Fibroblast of lung (primary cell): ENCODE measurements at places on chromosomes 12 and 14. TPM values are rescaled to one million over a fixed set of nuclear protein-coding genes. Genes with fewer than 3 reads are reported as not detected.
A peak's percentile ranks its signal among the peaks of the same experiment; 100 is the strongest.

Gene HELB
- total RNA-seq = 2.6 and 3.1 TPM in 2 replicates

GRCh38 chr12:121770388-121770787, 23.1 kb downstream of the RHOF start:
- no peak overlapping the region for H3K4me3 ChIP-seq
- no peak for DNase-seq
- H3K27me3 ChIP-seq = no peaks in the 10 kb centered on the region

GRCh38 chr14:80427101-80427500, 215.8 kb upstream of the DIO2 start:
- H3K4me1 ChIP-seq = no peaks in the 10 kb centered on the region
- peak; percentile 75 for DNase-seq
- H3K27ac ChIP-seq = no peak overlapping the region
- no peaks in the 10 kb centered on the region for H3K27me3 ChIP-seq
- no peaks in the 10 kb centered on the region for H3K36me3 ChIP-seq

- H3K27ac ChIP-seq = no peak overlapping the region
- no peak for DNase-seq
- no peaks in the 10 kb centered on the region for H3K36me3 ChIP-seq
Measured at GRCh38 chr12:12613344-12613743, 1.7 kb downstream of the CREBL2 start.

Gene KRT2
- total RNA-seq = not detected in 2 replicates

- H3K27me3 ChIP-seq = no peaks in the 10 kb centered on the region
- H3K4me3 ChIP-seq = no peak overlapping the region
- no peaks in the 10 kb centered on the region for H3K4me1 ChIP-seq
- no peak for DNase-seq
Measured at GRCh38 chr12:82756303-82756702, 69.6 kb downstream of the TMTC2 start.

GRCh38 chr14:55085060-55085660, 33.7 kb downstream of the MAPK1IP1L start:
- H3K36me3 ChIP-seq = no peaks in the 10 kb centered on the region
- no peak for DNase-seq
- no peaks in the 10 kb centered on the region for H3K27me3 ChIP-seq
- peaks cover 3% of the 10 kb centered on the region for H3K4me1 ChIP-seq
- H3K4me3 ChIP-seq = no peak overlapping the region

- no peak overlapping the region for H3K4me3 ChIP-seq
- H3K27ac ChIP-seq = no peak overlapping the region
- H3K27me3 ChIP-seq = no peaks in the 10 kb centered on the region
- peaks cover 4% of the 10 kb centered on the region for H3K4me1 ChIP-seq
- DNase-seq = peak; percentile 7
- no peaks in the 10 kb centered on the region for H3K36me3 ChIP-seq
Measured at GRCh38 chr14:53144244-53144643, 8.9 kb downstream of the DDHD1 start.

Gene CLEC2B
- total RNA-seq = 15.7 and 26.2 TPM in 2 replicates

- no peaks in the 10 kb centered on the region for H3K4me1 ChIP-seq
- H3K4me3 ChIP-seq = no peak overlapping the region
- H3K27ac ChIP-seq = no peak overlapping the region
- no peaks in the 10 kb centered on the region for H3K36me3 ChIP-seq
- no peak for DNase-seq
Measured at GRCh38 chr12:114949058-114949820, 265.3 kb upstream of the TBX3 start.

GRCh38 chr12:40375076-40375475, 150.3 kb downstream of the LRRK2 start:
- no peaks in the 10 kb centered on the region for H3K27me3 ChIP-seq
- no peaks in the 10 kb centered on the region for H3K36me3 ChIP-seq
- no peaks in the 10 kb centered on the region for H3K4me1 ChIP-seq
- no peak overlapping the region for H3K27ac ChIP-seq
- no peak overlapping the region for H3K4me3 ChIP-seq
- DNase-seq = no peak
